Kidney (tissue), 22 donors: ENCODE measurements at places on chromosomes 3 and 15. TPM values are rescaled to one million over a fixed set of nuclear protein-coding genes. Genes with fewer than 3 reads are reported as not detected.

The HIGD2B gene
- total RNA-seq, result not detected

GRCh38 chr15:79222808-79223207 is 59.7 kb upstream of the ANKRD34C start:
- DNase-seq, result no peak

The SPG21 gene
- 82.8 TPM for total RNA-seq

The SLC38A3 gene
- 1.6 TPM for total RNA-seq
